GM12891 (cell line): ENCODE measurements at places on chromosomes 12 and 14.

GRCh38 chr14:44135972-44136371, 371.1 kb downstream of the FSCB start:
- no peak for DNase-seq

GRCh38 chr12:39852346-39852745, 232.7 kb upstream of the ABCD2 start:
- no peak for DNase-seq

DNA sequence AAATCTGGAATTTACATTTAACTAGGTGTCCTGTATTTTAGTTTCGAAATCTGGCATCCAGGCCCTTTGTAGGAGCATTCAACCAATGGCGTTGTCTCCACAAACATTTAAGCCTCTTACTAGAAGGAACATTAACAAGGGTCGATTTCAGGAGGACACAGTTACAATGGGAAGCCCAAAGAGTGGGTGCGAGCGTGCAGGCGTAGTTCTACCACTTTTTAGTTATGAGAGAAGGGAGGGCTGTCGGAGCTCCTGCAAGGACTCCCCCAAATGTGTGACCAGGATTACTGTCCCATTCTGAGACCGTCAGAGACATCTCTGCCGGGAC, 365 bp upstream of the ABHD4 start:
- DNase-seq: no peak

- DNase-seq: no peak
Observed at GRCh38 chr12:87760943-87761342, 268.3 kb downstream of the C12orf50 start.

DNA sequence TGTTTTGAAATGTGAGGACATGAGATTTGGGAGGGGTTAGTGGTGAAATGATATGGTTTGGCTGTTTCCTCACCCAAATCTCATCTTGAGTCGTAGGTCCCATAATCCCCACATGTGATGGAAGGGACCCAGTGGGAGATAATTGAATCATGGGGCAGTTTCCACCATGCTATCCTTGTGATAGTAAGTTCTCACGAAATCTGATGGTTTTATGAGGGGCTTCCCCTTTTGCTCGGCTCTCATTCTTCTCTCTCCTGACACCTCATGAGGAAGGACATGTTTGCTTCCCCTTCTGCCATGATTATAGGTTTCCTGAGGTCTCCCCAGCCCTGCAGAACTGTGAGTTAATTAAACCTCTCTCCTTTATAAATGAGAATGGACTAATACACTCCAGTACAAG, 18.0 kb downstream of the GALNT6 start:
- no peak for DNase-seq

DNA sequence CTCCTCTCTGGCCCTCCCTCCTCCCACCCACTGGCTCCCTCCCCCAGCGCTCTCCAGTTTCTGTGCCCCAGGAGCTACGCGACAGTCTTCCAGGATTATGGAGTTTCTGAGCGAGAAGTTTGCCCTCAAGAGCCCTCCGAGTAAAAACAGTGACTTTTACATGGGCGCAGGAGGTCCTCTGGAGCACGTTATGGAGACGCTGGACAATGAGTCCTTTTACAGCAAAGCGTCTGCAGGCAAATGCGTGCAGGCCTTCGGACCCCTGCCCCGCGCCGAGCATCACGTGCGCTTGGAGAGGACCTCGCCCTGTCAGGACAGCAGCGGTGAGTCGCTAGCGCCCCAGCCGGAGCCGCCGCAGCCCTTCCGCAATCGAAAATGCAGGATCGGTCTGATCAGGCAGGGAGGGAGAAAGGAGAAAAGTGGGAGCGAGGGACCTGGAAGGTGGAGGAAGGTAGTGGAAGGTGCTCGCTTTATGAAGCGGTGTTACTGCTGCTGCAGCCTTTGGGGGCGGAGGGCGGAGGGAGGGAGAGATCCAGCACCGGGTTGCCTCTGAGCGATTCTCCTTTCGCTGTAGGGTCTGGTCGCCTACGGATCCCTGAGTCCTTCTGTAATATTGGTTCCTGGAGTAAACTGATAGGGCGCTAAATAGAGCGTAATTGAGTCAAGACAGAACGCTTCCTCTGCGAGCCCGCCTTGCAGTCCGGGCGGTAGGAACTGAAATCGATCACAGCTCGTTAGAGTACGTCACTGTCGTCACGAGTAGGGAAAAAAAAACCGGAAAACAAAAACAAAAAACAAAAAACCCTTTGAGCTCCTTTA, at the start of gene ALX1:
ALX1 (plus strand) TSS at position 56 of the 819 bp plus-strand sequence; CDS start at position 98, 42 bp downstream.
- no peak for DNase-seq

DNA sequence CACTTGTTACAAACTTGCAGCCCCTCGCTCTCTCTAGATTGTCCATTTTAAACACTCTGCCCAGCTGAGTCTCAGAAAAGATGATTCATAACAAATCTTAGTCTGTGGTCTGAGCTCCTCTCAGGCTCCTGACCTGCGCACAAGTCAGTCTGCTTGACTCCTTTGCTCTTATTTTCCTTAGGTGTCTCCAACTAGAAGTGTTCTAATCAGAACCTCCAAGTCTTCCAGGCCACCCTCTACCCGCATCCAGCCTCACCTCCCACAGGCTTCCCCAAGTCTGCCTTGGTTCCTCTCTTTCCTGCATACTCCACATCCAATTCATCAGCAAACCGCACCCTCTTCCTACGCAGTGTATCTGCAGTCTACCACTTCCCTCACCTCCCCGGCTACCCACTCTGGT, 42.4 kb upstream of the BDKRB2 start:
- no peak for DNase-seq

- DNase-seq: no peak
Observed at GRCh38 chr14:73524493-73524892, 12.4 kb upstream of the ACOT1 start.

DNA sequence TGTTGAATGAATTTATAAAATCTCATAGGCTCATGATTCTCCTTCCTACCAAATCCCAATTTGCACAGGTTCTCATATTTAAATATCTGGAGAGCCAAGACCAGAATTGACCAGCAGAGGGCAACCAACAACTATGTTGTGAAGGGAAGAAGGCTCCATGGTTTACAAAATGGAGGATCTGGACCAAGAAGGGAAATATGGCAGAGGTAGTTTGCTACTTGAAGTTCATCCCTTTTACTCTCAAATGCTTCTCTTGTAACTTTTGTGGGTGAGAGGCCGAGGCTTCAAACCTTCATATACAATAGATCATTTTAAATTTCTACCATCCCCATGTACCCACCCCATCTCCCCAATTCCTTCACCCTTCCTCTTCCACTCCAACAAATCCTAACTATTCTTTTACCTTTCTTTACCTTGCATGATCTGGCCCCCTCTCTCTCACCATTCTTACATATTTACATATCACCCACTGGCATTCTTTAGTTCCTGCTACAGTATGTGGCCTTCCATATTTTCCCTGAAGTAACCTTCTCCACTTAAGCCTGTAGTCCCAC, 3.8 kb upstream of the SMARCC2 start:
- peak; percentile 47 for DNase-seq

DNA sequence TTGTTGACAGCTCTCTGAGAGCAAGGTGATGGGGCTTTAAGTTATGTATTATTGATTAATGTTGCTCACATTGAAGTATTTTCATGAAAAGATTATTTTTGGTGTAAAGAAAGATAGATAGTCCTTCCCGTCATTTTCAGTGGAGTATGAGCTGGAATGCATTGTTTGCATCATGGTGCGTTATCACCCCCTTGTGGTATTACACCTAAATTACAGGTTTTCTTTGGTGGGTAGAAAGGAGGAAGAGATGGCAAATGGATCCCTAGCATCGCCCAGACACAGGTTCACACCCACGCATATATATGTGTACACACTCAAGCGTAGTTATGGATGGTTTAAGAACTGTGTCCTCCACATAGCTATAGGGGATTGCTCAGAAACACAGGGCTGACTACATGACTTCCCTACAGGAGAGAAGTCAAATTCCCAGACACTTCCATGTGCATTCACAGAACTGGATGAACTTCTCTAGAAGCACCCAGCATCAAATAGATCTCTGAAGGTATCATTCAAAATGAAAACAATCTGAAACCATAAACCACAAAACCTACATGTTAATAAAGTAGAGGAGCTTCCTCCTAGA, 14.4 kb upstream of the SERPINA10 start:
- no peak for DNase-seq
